ENCODE measurements at places on chromosomes 7 and 10.

DNA sequence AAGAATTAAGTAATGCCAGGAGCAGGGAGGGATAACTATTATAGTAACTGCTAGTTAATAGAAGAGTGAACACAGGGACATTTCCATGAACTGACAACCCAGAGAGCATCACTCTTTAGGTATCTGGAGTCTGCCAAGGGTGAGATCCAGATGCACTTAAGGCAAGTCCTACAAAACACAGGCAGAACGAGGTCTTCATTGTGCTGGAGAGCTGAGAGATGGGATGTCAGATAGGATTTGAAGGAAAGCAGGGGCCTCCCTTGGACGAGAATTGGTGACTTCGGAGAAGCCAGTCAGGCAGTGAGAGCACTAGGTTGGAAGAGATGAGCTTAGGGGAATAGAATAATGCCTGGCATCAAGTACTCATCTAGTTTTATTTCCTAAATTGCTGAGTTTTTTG is 684.5 kb downstream of the GATA3 start:
- no peak for DNase-seq

- no peak for DNase-seq
These were observed 106.4 kb downstream of the DNAJB6 start for GRCh38 chr7:157442993-157443831.

DNA sequence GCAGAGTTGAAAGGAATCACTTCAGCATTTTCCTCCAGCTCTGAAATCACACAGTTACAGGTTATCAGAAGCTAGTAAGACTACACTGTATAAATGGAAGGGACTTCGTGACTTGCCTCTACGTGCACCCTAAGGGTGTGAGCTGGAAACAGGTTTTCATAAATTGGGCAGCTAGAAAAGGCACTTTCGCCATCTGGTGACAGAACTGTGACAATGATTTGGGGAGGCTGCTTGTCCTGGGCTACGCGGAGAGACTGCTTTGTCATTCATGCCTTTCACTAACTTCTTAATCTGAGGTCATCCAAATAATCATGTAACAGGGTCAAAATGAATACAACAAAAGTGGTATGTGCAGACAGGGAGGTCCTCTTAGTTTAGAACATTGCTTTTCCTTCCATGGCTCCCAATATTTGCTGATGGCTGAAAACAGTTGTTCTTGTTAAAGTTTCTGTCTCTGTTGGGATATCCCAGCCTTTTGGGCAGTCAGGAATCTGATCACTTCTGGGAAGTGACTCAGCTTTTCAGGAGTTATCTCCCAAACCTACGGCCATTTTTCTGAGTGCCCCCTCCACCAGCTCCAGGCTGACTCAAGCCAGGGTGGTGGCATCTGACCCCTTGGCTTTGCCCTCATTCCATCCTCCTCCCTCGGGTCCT is 17.8 kb downstream of the VWC2 start:
- DNase-seq, result peak; percentile 80

DNA sequence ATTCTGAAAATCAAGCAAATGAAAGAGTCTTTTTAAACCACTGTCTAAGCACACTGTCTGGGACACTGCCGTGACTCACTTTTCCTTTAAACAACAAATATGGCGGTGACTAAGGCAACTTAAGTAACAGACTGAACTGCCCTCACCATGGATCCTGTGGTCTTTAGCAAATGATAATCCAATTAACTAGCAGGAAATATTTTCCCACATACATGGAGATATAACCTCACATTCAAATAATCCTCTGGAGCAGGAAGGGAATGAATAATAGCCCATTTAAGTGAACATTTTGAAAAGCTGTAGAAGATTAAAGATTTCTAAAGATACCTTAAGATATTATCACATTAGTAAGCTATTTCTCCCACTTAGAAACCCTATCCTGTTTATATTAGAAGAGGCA is 40.3 kb upstream of the LRRC17 start:
- DNase-seq, result no peak

GRCh38 chr7:128876978-128877755 is 14.5 kb downstream of the ATP6V1F start:
- DNase-seq, result no peak

GRCh38 chr7:93194386-93194785 is 31.9 kb downstream of the HEPACAM2 start:
- no peak for DNase-seq

DNA sequence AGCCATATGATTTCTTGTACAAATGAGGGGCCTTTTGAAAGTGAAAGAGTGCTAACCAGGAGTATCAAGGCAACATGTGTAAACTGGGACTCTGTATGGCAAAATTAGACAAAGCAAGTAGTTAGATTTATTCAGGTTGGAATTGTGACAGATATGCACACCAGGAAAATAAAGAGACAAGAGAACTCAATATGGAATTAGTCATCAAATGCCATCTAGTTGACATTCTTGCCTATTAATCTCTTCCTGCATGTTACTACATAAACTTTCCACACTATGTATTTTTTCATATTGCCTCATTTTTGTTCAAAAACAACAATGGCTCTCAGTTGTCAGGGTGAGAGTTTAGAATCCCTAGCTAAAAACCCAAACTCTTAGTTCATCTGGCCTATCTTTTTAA is 799.0 kb downstream of the NRG3 start:
- no peak for DNase-seq

GRCh38 chr10:58266826-58267712 is 625 bp downstream of the IPMK start:
- peak; percentile 73 for DNase-seq

DNA sequence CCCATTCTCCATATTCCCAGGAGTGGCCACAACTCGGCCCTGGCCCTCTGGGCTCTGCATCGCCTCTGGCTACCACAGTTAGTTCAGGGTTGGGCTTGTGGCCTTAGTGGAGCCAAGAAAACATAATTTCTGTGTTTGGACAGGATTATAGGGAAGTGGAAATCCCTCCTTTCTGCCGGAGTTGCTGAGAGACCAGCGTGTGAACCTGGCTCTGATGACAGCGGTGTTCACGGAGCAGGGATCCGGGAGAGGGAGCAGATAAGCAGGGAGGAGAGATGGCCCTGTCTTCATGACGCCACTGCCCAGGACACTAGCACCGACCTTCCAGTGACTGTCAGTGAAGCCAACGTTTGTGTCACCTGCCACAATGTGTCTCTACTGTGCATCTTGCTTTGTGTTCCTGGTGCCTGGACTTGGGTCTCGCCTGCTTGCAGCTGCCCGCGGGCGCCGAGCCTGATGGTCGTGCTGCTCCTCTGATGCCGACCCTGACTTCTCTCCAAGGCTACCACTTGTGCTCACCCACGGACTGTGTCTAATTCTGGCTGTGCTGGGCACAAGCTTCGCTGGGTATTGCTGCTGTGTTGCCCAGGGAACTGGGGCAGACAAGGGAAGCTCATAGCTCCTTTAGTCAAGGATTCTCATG is 67.0 kb upstream of the VIPR2 start:
- DNase-seq, result no peak

- DNase-seq, result no peak
These were observed 316.7 kb upstream of the NPSR1 start for GRCh38 chr7:34341326-34341725.

GRCh38 chr7:30920584-30921539 is 9.2 kb downstream of the AQP1 start:
- DNase-seq, result no peak

DNA sequence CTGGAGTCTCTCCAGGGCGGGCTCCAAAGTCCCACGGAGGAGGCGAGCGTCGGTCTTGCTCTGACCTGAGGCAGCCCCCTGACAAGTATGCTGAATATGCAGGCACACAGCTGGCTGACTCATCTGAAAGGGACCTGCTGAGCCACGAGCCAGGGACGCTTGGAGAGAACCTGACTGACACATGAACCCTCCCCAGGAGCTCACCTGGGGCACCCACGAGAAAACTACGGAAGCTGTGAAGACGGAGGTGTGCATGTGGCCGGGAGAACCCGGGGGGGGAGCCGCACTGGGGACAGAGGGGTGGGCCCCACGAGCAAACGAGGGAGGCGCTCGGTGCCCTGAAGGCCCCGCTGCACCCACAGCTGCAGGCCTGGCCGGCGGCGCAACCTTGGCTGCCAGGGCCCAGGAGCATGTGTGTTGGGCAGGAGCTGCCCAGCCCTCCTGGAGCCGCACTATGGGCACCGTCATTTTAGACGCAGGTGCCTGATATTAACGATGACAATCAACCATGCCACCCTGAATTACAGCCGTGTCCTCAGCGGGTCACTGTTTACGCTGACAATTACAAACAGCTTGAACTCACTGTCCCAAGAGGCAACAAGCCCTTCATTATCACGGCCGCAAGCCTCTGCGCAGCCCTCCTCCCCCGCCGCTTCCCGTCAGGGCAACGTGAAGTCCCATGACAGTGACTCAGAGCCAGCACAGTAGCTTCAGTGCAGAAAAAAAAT is 64.7 kb downstream of the DIP2C start:
- DNase-seq, result no peak

- DNase-seq, result no peak
These were observed 128.6 kb downstream of the ADCY1 start for GRCh38 chr7:45702751-45703150.

- no peak for DNase-seq
These were observed 80.8 kb downstream of the GPR26 start for GRCh38 chr10:123746942-123747341.

DNA sequence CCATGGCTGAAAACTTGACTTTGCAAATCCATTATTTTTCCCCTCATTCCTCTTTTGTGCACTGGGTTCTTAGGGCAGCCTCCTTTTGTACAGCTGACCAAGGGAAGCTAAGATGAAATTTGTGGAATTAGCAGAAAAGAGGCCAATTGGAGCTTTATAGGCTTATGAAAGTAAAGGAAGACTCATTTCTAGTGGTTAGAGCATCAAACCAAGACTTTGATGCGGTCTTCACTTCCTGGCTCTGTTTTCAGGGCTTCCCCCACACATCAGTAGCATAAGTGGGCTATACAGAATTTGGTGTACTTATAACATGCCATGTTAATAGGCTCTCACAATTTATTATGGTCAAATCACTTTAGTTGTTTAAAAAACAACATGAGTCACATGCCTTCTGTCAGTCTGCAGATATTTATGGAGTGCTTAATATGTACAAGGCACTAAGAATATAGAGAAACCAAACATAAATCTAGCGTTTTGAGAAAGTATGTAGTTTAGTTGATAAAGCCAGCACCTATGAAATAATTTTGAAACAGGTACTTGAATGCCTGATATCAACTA is 5.7 kb downstream of the AUTS2 start:
- DNase-seq, result no peak

DNA sequence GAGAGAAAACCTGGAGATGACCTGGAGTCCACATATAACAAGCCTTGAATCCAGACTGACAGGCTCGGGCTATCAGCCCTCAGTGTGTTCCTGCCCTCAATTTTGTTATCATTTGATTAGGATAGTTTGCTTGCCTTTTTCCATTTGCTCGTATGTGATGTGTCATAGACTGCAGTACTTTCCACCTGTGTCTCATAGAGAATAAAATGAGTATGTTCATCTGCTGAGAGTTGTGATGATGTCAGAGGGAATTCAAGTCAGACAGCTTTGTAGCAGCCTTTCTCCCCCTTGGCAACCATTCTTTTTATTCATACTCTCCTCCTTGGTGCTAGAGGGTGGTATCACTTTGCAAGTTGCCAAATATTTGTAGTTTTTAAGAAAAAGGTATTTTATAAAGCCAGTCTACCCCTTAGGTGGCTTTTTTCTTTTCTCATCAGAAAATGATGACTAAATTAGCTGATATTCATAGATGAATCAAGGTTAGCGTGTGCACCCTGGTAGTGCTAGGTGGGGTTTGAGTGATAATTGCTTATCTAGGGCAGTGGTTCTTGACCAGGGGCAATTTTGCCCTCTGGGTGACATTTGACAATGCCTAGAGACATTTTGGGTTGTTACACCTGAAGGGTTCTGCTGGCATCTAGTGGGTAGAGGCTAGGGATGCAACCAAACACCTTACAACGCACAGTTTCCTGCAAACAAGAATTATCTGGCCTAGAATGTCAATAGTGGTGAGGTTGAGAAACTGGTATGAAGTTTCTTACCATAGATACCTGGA is 5.4 kb downstream of the SGPL1 start:
- peak; percentile 25 for DNase-seq

DNA sequence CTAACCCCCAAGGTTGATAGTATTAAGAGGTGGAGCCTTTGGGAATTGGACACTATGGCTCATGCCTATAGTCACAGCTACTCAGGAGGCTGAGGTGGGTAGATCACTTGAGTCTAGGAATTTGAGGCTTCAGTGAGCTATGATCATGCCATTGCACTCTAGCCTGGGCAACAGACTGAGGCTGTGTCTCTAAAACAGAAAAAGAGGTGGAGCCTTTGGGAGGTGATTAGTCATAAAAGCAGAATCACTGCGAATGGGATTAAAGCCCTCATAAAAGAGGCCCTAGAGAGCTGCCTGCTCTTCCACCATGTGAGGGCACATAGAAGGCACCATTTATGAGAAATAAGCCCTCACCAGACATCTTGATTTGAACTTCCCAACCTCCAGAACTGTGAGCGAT is 81.9 kb downstream of the SKAP2 start:
- no peak for DNase-seq

DNA sequence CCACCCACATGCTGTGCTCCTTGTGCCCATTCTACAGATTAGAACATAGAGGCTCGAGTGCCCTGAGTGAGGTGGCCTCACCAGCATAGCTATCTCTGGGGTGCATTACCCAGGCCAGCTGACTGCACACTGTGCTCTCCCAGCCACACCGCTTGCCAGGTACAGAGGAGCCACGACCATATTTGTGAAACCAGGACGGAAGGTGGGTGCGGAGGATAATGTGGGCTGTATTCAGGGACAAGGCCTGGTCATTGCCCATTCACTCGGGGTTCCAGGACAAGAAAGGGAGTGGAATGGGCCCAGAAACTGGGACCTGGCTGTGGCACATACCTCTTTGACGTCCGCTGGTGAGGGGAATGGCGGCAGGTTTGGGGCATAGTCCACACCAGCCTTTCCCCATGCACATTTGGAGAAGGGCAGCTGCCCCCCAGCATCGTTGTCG is 236.0 kb downstream of the TNS3 start:
- DNase-seq, result no peak

- DNase-seq, result no peak
These were observed 379.8 kb downstream of the GRID1 start for GRCh38 chr10:85986777-85987176.

DNA sequence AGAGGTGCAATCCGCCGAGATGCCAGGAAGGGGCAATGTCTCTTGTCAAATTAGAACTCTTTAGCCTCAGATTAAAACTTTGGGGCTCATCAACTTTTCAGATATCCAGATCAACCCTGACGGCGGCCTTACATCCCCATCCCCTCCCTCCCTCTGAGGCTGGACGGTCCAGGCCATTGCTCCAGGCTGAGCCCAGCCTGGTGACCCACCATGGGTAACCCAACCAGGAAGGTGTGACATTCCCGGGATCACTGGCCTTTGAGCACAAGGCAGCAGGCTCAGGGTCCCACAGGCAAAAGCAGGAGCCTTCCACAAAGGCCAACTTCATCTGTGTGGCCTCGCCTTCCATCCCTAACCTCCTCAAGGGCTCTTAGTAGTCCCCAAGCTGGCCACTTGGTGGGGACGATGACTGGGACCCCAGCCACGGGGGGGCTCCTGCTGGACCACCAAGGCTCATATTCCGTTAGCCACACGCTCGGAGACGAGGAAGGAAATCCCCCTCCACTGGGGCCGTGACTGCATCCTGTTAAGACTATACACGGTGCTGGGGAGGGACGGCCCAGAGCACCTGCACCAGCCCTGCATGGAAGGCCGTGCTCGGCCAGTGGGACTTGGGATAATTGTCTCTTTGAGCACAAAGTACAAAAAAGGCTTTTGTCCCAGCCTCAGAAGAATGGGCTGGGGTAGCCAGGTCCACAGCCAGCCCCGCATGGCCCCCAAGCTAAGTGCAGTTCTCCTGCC is 62.8 kb downstream of the ZRANB1 start:
- DNase-seq, result no peak

GRCh38 chr10:116722736-116723427 is 19.5 kb downstream of the HSPA12A start:
- no peak for DNase-seq

GRCh38 chr7:2757904-2758672 is 70.1 kb downstream of the AMZ1 start:
- DNase-seq, result peak; percentile 68
